ENCODE measurements at places on chromosomes 3 and 15.

GRCh38 chr15:100994597-100995446 is 75.7 kb downstream of the LRRK1 start:
- DNase-seq = no peak

- no peak for DNase-seq
Observed at GRCh38 chr3:152737021-152737908, 97.7 kb upstream of the P2RY1 start.

GRCh38 chr3:19215427-19215826 is 67.1 kb downstream of the KCNH8 start:
- DNase-seq = no peak

DNA sequence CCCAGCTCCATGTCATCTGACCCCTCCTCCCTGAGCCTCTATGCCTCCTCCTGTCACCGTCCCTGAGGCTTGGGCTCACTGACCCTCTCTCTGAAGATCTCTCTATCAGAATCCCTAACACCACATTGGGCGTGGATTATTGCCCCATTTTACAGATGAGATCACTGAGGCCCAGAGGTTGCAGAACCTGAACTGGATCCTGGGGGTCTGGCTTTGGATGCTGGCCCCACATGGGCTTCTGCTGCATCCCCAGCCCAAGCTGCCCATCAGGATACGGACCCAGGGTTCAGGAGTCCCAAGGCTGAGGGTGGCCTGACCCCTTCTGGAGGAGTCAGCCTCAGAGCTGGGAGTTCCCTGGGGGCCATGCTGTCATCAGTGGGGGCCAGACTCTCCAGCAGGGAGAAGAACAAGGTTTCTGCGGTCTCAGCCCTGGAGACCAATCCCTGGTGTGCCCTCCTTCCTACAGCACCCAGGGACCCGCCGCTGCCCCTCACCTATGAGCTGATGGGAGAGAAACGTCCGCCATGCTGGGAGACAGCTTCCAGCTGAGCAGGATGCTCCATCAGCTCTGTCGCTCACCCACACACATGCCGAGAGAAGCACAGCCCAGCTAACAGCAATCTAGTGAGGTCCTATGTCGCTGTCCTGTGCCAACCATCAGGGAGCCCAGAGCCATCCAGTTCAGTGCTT is 273.1 kb downstream of the UACA start:
- no peak for DNase-seq

DNA sequence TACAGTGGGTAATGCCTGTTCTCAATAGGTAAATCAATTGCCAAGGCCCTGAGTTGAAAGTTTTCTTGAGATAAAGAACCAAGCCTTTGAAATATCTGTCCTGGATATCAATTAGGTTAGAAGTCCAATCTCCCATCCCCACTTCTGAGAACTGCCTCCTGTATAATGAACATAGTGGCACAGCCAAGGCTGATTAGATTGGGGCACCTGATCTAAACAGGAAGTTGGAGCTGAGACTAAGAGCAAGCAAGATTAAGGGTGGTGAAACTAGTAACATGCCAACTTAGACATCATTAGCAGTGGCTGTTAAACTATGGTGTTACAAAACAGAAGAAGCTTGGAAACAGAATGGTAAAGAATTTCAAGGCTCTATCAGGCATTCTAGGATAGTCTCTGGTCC is 137.7 kb upstream of the TMEM108 start:
- DNase-seq = no peak

DNA sequence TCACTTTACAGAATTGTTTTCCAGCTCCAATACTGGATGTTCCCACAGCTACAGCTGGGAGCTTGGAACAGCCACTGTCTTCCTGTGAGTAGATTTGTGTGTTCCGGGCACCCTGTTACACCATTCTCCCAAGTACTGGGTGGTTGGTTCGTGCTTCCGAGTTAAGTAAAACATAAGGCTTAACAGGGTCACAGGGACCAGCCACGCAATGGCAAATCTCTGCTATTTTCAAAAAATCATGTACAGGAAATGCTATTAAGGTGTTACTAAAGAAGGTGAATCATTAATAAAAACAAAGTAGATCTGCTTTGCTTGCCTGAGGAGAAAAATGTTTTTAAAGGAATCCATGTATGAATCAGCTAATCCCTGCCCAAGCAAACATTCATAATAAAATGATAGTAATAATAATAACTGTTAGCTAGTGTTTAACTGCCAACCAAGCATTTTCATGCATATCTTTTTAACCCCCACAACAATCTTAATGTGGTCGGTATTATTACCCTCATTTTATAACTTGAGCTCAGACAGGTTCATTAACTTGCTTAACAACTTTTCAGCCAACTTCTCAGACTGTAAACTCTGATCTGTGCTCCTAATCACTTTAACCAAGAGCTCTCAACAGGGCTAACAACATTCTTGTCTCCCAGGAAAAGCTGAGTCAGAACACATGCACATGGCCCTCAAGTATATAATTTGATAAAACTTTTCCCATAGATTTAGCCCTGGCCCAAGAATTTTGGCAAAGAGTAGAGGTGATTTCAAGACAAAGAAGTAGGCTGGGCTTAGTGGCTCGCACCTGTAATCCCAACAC is 2.7 kb upstream of the C2CD4A start:
- no peak for DNase-seq

GRCh38 chr3:125160606-125161371 is 51.8 kb downstream of the SLC12A8 start:
- no peak for DNase-seq

GRCh38 chr3:124952282-124952855 is 17.8 kb upstream of the MUC13 start:
- no peak for DNase-seq

DNA sequence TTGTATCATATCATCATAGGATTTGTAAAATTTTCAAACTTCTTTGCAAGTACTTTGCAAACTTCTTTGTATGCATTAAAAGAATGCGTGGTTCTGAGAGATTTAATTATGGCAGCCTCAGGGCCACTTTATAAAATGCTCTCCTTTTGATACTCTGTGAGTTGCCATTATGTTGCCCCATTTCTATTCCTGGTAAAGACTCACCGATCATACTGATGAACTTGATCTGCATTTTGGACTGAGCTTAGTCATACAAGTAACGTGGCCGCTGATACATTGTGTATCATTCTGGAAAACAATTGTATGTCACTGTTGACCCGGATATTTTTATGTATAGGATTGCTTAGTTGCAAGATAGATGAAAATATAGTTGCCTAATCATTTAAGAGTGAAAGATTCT is 38.8 kb downstream of the AKAP13 start:
- DNase-seq = no peak

DNA sequence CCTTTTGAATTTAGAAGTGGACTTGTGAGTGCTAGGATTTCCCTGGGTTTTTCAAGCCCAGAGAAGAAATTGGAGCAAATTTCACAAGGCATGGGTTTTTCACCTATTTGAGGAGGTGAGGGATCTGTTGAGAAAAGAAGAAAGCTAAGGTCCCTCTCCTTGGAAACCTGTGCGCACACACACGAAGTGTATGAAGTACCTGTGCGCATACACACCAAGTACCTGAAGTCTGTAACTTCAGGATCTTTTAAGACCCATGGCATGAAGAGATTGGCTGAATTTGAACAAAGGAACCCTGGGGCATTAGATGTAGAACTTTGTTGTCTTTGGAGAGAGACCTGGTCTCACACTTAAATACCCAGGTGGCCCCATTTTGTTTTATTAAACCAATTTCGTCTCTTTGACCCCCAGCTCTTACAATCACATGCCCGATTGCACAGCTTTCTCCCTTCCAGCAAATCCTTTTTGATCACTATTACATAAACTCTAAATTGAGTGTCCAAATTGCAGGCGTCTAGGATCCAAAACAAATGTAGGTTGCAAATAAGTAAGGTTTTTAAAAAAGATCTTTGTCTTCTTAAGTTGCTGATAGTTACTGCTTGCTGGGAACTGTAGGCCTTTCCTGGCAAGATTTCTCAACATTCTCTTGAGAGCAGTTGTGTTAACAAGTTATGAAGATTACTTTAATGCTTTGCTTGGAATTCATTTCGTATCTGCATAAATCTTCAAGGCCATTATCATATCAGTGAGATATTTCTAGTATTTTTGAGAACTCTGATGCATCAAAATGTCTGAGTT is 64.3 kb downstream of the CMTM8 start:
- DNase-seq = no peak

- no peak for DNase-seq
Observed at GRCh38 chr3:17515445-17516234, 226.8 kb downstream of the TBC1D5 start.

GRCh38 chr3:45852828-45853227 is 10.9 kb upstream of the LZTFL1 start:
- no peak for DNase-seq

GRCh38 chr3:38588995-38589937 is 60.2 kb downstream of the SCN5A start:
- DNase-seq = no peak

DNA sequence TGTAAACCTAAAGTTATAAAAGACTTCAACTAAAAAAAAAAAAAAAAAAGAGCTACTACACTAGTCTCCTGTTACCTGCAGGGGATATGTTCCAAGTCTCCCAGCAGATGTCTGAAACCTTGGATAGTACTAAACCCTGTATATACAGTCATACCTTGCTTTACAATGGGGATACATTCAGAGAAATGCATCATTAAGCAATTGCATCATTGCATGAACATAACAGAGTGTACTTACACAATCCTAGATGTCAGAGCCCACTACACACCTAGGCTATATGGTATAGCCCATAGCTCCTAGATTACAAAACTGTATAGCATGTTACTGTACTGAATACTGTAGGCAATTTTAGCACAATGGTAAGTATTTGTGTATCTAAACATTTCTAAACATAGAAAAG is 119.1 kb downstream of the GMPS start:
- DNase-seq = no peak

DNA sequence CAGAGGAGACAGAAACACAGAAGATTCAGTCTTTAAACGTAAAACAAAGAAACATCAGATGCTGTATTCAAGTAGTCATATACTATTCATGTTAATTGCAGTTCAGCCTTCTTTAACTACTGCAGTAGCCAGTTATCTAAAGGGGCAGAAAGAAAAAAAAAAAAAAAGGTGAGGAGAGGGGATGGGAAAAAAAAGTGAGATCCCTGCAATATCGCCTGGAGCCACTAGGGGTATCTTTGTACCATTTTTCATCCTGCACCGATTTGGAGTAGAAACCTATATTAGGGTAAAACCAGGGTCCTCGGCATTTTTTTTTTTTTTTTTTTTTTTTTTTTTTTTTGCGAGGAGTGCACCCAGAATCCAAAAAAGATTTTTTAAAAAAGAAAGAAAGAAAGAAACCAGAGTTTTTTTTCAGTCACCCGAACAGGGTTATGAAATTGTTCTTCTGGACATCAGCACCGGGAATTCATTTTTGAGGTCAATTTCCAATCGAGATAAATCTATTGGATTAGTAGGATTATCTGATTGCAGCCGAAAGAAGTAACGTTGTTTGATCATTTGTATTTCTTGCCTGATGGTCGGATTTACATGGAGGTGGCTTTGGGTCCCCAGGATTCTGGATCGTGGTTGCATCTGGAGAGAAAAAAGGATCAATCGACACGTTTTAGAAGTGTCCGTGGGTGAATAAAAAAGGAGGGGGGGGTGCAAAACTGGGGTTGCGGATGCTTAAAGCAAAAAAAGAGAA is 186.7 kb downstream of the NLGN1 start:
- no peak for DNase-seq

- no peak for DNase-seq
Observed at GRCh38 chr3:13144163-13145023, 71.2 kb upstream of the IQSEC1 start.

- no peak for DNase-seq
Observed at GRCh38 chr15:52115598-52116427, 3.2 kb upstream of the BCL2L10 start.

DNA sequence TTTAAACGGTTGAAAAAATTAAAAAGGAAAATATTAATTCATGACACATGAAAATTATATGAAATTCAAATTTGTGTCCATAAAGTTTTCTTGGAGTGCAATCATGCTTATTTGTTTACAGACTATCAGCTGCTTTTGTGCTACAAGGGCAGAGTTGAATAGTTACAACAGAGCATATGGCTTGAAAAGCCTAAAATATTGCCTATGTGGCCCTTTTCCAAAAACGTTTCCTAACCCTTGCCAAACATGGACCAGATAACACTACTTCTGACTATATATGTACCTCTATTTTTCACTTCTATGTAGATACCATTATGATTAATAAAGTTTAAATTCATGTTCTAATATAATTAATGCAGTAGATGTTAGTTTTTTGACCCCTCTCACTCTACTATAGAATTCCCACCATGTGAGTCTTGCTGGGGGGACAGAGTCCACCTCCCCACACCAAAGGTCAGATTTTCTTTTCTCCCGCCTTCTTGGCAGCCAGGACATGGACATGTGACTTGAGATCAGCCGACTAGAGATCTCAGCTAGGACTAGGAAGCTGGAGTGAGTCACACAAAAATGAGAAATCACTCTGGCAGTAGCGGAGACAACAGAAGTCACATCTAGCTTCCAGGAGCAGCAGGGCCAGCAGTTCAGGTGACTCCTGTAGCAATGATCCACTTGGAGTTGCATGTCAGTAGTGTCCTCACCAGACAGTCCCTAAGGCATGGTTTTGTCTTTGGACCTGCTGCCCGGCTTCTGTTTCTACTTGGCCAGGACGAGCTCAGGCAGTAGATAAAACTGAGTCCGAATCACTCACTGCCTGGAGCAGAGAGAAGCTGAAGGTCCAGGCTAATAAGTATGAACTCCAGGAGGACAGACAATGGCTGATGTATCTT is 22.4 kb downstream of the CIAO2A start:
- no peak for DNase-seq

GRCh38 chr3:124094496-124094895 is 102.6 kb upstream of the ROPN1 start:
- DNase-seq = no peak

DNA sequence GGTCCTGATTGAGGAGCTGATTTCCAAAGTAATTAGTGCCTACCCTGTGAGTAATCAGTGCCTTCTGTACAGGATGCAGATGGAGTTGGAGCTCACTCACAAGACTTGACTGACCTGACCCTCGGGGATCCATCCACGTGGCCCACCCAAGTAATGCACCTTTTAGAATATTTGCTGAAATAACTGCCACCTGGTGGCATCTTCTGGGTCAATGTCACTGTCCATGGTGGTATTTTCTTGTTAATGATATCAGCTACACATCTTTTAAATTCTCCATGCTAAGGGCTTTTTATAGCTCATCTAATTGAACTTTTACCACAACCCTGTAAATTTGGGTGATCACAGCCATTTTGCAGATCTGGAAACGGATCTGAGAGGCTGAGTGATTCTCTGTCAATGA is 74.3 kb upstream of the ANKRD34C start:
- DNase-seq = no peak

DNA sequence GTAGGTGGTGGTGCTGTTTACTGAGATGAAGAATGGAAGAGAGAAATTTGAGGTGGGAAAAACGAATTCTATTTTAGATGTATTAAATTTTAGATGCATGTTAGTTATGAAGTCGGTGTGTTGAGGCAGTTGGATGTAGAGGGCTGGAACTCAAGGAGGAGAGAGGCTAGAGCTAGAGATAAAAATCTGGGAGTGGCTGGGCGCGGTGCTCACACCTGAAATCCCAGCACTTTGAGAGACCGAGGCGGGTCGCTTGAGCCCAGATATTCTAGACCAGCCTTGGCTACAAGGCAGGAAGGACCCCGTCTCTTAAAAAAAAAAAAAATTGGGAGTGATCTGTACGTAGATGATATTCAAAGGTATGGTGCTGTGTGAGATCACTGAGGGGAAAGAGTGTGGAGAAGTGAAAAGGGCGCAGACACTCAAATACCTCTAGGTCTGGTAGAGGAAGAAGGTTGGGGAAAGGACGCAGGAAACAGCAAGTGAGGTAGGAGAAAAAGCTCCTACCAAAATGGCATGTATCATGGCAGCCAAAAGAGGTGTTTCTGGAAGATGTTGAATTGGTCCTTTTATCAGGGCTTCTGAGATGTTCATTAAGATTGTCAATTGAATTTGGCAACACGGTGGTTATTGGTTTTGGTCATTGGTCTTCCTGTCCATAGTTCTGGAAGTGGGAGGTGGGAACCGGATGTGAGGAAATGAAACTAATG is 1.8 kb downstream of the YEATS2 start:
- DNase-seq = no peak
